Hypothalamus (tissue), 51 donors: ENCODE measurements at places on chromosomes 13 and 19.

- DNase-seq, result no peak
Observed at GRCh38 chr13:28318496-28318895, 176.4 kb downstream of the FLT1 start.

DNA sequence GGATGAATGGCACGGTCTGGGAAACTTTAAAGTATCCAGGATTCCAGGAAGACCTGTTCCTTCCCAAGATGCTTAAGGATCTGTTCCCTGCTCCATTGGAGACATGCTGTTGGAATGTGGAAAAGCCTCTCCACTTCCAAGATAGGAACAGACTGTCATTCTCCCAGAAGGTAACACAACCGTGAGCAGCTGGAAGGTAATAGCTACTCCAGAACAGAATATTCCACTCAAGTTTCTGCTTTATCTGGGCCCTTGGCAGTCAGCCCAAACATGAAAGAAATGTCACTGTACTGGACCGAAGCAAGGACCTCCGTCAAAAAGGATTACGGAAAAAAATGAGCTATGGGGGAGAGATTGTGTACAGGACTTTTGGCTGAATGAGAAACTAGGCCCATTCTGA lies 420.9 kb upstream of the NBEA start:
- DNase-seq, result no peak

DNA sequence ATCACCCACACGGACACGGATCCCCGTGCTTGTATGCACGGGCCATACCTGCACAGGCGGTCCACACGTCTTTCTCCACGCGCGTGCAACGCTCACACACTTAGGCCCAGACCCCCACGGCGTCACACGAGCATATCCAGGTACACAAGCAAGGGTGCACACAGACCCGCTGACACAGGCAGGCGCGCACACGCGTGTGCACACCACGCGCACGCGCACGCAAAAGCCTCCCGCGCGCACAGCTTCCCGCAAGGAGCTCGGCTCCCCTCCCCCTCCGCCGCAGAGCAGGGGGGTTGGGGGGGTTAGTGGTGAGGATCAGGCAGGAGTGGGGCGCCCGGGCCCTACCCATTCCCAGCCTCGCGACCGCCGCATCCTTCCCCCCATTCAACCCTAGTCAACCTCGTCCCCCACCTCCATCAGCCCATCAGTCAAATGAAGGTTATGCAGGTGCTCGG lies 407 bp downstream of the RAB3A start:
- peak; percentile 50 for DNase-seq

DNA sequence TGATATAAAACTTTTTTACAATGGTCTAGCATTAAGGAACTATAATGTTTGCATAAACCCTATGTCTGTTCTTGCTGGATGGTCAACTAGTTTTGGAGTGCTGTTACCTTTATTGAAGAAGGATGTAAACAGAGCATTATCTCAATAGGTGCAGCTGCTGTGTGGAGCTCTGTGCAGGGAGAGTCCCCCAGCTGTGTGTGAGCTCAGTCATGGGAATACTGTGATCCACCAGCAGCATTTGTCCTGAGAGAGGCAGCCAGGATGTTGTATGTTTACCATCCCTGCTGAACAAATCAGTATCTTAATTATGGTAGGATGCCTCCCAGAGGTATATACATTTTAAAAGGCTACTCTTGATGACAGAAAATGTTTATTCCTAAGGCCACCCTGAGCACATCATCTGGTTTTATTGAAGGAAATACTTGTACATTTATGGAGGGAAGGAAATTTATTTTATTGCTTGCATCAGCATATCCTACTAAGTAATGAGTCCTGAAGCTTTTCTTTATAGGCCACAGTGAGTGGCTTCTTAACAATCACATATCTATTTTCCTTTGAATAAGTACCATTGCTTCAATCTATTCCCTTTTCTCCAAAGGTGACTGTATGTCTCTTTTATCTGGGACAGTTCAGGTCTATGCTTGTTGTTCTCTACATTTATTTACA lies 11.7 kb downstream of the RAP2A start:
- no peak for DNase-seq

GRCh38 chr13:81012031-81012430 lies 671.1 kb upstream of the SPRY2 start:
- no peak for DNase-seq

GRCh38 chr13:29534083-29534482 lies 61.4 kb downstream of the SLC7A1 start:
- DNase-seq, result no peak

- no peak for DNase-seq
Observed at GRCh38 chr19:49746206-49746958, 16.7 kb downstream of the TSKS start.

GRCh38 chr13:30735025-30735871 lies at the start of gene ALOX5AP:
TSS of gene ALOX5AP (plus strand) at chr13:30735543. CDS start at chr13:30735606, 63 bp downstream.
- no peak for DNase-seq

DNA sequence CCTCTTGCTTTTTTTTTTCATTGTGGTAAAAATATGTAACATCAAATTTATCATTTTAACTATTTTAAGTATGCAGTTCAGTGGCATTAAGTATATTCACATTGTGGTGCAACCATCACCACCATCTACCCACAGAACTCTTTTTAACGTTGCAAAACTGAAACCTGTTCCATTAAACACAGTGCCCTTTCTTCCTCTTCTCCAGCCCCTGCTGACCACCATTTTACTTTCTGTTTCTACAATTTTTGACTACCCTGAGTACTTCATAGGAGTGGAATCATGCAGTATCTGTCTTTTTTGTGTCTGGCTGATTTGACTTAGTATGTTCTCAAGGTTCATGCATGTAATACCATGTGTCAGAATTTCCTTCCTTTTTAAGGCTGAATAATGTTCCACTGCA lies 153.1 kb downstream of the FGF9 start:
- DNase-seq, result no peak

DNA sequence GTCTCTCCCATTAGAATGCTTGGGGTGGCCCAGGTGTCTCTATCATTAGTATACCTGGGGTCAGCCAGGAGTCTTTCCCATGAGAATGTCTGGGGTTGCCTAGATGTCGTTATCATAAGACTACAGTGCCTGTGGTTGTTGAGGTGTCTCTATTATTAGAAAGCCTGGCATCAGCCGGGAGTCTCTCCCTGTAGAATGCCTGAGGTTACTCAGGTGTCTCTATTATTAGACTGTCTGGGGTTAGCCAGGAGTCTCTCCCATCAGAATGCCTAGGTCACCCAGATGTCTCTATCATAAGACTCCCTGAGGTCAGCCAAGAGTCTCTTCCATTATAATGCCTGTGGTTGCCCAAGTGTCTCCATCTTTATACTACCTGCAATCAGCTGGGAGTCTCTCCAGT lies 1541.1 kb downstream of the UQCRFS1 start:
- DNase-seq, result no peak

GRCh38 chr19:32318884-32319520 lies 26.4 kb upstream of the ZNF507 start:
- DNase-seq, result no peak

DNA sequence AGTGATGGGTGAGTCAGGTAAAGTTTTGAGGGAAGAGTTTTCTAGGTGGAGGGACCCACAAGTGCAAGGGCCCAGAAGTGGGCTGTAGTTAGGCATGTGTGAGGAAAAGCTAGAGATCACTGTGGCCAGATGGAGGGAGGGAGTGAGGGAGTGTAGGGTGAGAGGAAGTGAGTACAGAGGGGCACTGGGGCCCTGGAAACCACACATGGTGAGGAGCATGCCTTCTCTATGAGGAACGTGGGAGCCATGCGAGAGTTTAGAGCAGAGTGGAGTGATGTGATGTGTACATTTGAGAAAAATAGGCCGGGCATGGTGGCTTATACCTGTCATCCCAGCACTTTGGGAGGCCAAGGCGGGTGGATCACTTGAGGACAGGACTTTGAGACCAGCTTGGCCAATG lies 14.7 kb upstream of the SHKBP1 start:
- no peak for DNase-seq

GRCh38 chr19:55433292-55433691 lies 9.8 kb downstream of the SHISA7 start:
- no peak for DNase-seq

DNA sequence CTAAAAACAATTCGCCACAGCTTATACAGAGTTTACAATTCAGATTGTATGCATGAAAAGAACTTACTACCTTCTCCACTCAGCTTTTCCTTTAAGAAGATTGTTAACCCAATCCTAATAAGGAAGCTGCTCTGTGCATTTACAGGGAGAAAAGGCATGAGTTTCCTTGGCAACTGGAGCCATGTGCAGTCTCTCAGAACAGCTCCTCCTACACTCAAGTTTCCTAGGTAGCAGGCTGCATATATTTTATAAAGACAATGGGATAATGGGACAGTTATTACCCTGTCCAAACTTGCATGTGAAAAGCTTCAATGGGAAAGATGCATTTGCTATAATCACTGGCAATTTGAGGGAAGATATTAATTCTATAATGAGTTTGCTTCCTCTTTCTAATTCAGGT lies 125.5 kb upstream of the TRPC4 start:
- DNase-seq, result no peak

DNA sequence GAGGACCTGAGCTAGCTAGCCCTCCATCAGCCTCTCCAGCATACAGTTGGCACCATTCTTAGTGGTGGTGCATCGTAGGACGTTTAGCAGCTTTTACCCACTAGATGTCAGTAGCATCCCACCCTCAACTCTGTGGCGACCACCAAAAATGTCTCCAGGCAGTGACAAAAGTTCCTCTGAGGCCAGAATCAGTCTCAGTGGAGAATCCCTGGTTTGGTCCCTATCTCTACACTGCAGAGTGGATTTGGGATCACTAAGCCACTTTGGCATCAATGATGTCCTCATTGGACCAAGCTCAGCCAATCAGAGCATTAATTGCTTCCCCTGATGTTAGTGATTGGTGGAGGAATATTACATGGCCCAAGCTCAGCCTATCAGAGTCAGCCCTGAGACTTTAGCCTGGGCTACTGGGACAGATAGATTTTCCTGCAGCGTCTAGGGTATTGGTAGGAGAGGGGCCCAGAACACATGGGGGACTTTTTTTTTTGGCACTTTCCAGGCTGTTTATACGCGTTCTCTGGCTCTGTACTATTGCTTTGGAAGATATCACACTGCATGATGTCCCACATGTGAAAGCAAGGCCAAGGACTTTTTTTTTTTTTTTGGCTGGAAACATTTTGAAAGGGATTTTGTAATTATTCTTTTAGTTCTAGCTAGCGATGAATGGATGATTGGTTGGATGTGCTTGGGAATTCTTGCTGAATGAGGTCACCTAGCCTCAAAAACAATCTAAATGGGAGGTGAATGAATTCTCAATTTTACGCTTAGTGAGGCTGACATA lies 7.0 kb downstream of the TMEM221 start:
- DNase-seq, result no peak

- no peak for DNase-seq
Observed at GRCh38 chr13:22220151-22221135, 549.6 kb downstream of the FGF9 start.

- no peak for DNase-seq
Observed at GRCh38 chr13:75766636-75767035, 130.5 kb downstream of the LMO7 start.

GRCh38 chr13:28429685-28430290 lies 65.1 kb downstream of the FLT1 start:
- DNase-seq, result no peak

DNA sequence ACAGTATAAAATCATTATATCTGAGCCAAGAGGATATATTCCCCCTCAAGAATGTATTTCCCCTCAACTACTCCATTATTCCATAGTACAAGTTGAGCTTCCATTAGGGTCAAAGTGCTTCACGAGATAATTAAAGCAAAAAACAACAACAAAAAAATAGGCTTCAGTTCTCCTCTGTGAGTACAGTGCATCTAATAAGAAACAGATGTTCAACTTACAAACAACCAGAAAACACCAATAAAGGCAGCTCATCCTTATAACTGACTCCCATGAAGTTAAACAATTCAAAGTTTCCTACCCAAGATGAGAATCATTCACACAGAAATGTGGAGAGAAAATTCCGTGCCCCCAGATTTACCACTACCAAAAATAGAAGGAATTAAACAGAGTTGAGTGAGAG lies 854.4 kb downstream of the PCDH9 start:
- no peak for DNase-seq

DNA sequence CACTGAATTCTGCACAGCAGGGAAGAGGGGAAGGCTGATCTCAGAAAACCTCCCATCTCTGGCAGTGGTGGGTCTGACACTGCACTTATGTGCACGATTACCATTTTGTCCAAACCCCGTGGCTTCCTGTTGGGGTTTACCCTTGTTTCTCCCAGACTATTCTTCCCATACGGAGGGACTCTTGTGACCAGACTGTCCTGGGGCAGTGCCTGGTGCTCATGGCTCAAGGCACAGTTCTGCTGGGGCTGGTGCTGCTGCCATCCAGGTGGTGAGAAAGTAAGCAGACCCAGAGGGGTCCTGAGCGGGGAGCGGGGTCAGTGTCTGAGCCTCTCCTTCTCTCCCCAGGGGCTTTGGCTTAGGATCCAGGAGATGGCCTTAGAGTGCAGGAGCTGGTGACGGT lies 5.1 kb upstream of the SIGLEC9 start:
- DNase-seq, result no peak

- no peak for DNase-seq
Observed at GRCh38 chr19:56377105-56377924, 16.0 kb downstream of the ZNF582 start.

DNA sequence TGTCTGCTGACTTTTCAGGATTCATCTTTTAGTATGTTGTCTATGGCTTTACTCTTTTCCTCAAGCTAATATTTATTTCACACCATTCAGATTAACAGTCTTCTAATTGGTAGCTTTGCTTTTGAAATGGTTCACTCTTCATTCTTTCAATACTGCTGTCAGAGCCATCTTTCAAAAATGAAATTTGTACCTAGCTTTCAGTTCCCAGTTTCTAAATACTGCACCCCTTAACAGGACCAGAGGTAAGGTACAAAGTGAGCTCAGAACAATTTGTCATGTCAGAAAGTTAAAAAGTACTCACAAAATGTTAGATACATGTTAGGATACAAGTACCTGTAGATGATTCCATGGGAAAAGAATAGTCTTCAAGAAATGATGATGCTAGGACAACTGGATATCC lies 83.0 kb downstream of the FNDC3A start:
- DNase-seq, result no peak

DNA sequence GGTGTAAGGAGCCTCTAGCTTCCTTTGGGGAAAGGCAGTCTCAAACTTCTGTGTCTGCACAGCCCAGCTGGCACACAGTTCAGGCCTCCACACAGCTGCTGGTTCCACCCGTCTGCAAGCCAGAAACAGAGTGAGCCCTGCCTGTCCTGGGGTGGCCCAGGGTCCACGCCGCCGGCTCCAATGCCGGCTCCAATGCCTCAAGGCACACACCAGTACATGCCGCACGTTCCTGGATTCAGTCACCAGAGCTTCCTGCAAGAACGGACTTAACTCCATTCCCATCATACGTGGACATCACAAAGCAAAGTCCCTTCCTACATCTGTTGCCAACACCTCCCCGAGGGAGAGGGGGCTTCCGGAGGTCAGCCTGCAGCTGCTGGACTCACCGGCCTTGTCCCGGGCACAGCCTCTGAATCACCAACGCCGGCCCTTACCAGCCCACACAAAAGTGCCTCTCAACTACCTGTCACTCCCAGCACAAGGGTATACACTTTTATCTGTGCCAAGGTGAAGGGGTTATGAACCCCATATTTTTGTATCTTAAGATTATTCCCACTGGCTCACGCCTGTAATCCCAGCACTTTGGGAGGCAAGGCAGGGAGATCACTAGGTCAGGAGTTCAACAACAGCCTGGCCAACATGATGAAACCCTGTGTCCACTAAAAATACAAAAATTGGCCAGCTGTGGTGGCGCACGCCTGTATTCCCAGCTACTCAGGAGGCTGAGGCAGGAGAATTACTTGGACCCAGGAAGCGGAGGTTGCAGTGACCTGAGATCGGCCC lies 8.5 kb downstream of the SH3GL1 start:
- no peak for DNase-seq

GRCh38 chr19:18809149-18809868 lies 18.2 kb upstream of the COMP start:
- DNase-seq, result no peak

- DNase-seq, result no peak
Observed at GRCh38 chr13:59730026-59730425, 433.7 kb downstream of the DIAPH3 start.
